ENCODE measurements at places on chromosomes 1 and 21.

- DNase-seq = no peak
Measured at GRCh38 chr1:179305450-179305849, 11.9 kb downstream of the SOAT1 start.

GRCh38 chr1:207996636-207997035, 85.7 kb upstream of the CD34 start:
- DNase-seq = no peak

GRCh38 chr1:89525169-89525855, 683 bp downstream of the LRRC8B start:
- DNase-seq = no peak

GRCh38 chr21:15054089-15054488, 10.7 kb downstream of the NRIP1 start:
- DNase-seq = no peak

- no peak for DNase-seq
Measured at GRCh38 chr1:112581586-112582192, 37.3 kb downstream of the ST7L start.

DNA sequence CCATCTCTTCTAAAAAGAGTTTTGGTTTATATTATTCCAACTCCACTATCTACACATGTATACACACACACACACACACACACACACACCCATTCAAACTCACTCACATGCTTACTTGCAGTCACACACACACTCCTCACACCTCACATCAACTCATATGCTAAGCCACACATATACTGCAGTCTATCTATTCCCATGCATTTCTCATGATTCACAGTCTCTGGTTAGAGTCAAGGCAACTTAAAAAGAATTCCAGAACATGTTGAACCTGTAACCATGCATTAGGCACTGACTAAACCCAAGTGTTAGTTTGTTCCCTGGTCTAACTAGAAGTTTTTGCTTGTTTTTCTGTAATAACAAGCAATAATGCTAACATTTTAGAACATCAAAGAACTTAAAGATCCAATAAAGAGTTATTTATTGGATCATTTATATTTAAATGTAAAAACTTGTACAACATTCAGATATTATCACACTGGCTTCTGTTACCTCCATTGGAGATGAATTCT, 931.1 kb downstream of the PLA2G4A start:
- DNase-seq = no peak

DNA sequence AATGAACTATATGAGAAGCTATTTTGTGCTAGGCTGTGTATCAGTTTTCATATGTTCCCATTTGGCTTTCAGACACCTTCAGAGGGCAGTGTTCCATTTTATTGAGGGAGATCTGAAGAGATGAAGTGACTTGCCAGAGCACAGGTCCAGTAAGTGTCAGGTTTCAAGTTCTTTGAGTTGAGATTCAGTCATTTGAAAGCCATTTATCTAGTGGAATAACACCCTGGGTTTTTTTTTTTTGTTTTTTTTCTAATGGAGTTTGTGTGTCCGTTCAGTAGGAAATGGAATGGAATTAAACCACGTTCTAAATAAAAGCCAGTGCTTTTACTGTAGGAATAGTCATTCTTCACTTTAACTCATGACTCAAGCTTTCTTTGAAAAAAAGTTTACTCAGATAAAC, 652.9 kb upstream of the USP24 start:
- DNase-seq = no peak

- DNase-seq = peak; percentile 74
Measured at GRCh38 chr21:43646550-43647260, 12.6 kb downstream of the HSF2BP start.

DNA sequence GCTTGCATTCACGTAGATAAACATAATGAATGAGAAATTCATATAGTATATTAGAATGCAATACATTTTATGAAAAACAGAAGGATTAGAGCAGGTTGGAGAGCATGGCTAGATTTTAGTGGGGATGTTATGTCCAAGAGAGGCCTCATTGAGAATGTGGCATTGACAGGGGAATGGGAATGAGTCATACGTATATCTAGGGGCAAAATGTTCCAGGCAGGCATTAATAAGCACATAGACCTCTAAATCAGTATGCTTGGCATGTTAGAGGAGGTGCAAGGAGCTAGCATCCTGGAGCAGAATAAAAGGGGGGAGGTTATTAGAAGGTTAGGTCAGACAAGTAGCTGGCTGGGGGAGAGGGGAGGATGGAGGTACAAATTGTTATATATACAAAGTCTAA, 93.0 kb downstream of the USH2A start:
- no peak for DNase-seq

- DNase-seq = no peak
Measured at GRCh38 chr1:234944439-234945344, 183.9 kb downstream of the TOMM20 start.

GRCh38 chr21:37072274-37072987, 440 bp downstream of the PIGP start:
- peak; percentile 61 for DNase-seq

DNA sequence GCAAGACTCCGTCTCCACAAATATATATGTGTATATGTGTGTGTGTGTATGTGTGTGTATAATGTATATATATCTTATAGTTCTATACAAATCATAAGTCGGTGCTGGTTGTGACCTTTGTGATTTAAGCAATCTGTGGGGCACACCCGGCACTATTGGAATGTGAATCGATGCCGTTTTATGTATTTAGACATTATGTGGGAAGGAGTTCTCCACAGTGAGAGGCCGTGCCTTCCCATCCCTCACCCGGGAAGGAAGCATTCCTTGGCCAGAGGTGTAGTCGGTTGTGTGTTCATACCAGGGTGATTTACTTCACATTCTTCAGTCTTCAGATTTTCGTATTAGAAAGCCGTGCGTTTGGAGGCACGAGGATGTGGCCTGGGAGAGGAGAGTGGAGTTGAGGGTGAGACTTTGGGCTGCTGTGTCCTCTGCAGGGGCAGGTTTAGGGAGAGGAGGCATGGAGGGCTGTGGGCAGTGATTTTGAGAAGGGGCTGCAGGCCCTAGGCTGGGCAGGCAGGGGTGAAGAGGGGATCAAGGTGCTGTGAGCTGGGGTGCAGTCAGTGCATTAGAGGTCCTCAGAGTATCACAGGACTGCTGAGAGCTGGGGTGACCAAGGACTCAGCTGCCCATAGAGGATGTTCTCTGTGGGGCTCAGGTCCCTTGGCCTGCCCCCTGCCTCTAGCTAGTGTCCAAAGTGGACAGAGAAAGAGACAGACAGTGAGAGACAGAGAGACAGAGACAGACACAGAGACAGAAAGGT, 57.7 kb downstream of the TRIM11 start:
- no peak for DNase-seq

DNA sequence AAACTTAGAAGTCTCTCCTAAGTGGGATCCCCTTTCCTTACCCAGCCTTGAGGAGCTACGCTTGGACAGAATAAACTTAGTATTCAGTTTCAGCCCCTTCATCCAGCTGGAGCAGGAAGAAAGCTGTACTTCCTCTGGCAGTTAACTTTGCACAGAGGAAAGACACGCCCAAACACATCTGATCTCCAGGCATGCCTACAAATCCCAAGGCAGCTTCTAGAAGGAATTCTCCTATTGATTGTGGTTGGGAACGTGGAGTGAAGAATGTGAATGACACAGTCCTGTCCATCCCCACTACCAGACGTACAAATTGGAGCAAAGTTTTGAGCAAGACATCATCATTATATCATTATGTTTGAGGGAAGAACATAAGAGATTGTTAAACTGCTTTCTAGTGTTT, 6.6 kb upstream of the AK4 start:
- DNase-seq = no peak

DNA sequence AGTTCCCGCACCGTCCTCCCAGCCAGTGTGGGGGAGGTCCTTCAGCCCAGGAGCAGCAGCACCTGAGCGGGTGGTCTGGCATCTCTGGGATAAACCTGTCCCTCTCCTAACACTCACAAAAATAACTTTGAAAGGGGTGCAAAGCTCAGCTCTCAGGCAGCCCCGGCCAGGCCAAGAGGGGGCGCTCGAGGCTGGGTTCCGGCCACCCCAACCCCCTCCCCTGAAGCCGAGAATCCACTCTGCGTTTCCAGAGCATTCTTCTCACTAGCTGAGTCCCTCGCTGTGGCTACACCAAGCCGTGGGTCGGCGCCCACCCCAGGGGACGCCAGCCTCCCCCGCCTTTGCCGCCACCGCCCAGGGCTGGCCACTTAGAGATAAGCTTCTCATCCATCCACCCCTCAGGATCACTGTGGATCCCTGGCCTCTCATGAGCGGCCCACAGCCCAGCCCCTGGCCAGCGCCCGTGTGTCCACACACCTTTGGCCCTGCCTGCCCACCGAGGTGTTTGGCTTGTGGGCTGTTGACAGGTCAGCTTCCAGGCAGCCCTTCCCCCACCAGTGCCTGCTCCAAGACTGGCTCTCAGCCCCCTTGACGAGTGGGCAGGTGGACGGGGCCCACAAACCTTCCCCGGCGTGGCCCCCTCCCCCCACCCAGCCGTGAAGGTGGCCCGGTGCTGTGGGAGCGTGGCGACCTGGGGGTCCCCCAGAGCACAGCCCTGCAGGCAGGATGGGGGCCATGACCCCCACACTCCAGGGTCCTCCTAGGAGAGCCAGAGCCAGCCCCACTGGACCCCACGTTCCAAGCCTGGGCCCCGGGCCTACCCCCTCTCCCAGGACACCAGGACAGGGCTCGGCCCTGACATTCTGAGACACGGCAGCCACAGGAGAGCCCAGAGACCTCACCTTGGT, 1.9 kb downstream of the FTCD start:
- no peak for DNase-seq

DNA sequence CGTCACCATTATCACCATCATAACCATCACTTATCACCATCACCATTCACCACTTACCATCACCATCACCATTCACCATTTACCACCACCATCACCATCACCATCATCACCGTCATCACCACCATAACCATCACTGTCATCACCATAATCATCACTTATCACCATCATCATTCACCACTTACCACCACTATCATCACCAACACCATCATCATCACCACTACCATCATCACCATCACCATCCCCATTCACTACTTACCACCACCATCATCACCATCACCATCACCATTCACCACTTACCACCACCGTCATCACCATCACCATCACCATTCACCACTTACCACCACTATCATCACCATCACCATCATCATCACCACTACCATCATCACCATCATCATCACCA, 151.8 kb downstream of the CAMTA1 start:
- DNase-seq = no peak

DNA sequence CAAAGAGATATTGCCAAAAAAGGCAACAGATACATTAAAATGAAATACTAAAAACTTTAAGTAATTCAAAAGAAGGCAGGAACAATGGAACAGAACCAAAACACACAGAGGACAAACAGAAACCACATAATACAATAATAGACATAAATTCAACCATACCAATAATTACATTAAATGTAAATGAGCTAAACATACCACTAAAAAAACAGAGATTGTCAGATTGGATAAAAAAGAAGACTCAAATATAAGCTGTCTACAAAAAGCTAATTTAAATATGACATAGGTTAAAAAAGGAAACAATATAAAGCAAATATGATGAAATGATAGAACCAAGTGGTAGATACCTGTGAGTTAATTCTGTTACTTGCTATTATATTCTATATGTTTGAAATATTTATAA, 44.1 kb upstream of the ATP5PO start:
- no peak for DNase-seq

GRCh38 chr1:222754366-222755139, 17.6 kb downstream of the FAM177B start:
- no peak for DNase-seq

- DNase-seq = no peak
Measured at GRCh38 chr1:153652805-153653500, 5.5 kb upstream of the SNAPIN start.

DNA sequence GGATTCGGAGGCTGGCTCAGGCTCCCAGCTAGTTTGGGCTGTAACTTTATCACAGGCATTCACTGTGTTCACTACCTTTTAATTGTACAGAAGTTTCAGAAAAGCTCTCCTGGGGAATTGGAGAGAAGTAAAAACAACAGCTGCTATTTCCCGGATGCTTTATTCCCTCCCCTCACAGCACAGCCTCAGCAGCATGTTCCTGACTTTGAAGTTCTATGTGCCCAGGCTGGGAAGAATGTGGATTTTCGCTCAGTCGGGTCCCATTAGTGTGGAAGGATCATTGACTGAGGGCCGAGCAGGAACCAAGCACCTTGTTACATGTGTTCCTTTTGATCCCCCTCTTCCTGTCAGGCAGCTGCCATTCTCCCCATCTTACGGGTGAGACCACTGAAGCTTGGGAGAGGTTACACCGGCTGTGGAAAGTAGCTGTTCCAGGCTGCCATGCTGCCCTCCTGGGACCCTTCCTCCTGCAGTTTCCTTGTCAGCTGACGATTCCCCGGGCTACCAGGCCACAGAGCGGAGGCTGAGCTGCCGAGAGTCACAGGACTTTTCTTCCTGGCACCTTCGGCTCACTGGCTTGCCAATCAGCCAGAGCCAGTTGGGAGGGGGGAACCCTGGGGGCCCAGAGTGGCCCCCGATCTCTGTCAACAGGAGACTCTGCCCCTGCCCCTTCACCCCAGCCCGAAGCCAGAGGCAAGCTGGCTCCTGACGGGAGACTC, 223.1 kb upstream of the TMEM51 start:
- no peak for DNase-seq

DNA sequence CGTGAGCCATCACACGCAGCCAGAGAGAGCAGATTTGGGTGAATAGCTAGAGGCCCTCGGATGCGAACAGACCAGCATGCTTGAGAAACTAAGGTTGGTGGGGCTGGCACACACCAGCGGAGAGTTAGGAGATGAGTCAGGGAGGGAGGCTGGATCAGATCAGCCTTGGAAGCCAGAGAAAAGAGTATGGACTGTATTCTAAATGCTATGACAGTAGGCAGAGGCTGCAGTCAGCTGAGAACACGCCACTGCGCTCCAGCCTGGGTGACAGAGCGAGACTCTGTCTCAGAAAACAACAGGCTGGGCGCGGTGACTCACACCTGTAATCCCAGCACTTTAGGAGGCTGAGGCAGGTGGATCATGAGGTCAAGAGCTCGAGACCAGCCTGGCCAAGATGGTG, 4.0 kb upstream of the PLEKHM2 start:
- DNase-seq = no peak

GRCh38 chr1:153678519-153679336, at the start of gene NPR1:
Gene NPR1 (plus strand): TSS chr1:153678688. CDS start chr1:153679109, 421 bp downstream.
- DNase-seq = no peak

- no peak for DNase-seq
Measured at GRCh38 chr1:115317101-115318012, 20.7 kb downstream of the NGF start.

- no peak for DNase-seq
Measured at GRCh38 chr1:10838541-10838940, 42.1 kb upstream of the CASZ1 start.

DNA sequence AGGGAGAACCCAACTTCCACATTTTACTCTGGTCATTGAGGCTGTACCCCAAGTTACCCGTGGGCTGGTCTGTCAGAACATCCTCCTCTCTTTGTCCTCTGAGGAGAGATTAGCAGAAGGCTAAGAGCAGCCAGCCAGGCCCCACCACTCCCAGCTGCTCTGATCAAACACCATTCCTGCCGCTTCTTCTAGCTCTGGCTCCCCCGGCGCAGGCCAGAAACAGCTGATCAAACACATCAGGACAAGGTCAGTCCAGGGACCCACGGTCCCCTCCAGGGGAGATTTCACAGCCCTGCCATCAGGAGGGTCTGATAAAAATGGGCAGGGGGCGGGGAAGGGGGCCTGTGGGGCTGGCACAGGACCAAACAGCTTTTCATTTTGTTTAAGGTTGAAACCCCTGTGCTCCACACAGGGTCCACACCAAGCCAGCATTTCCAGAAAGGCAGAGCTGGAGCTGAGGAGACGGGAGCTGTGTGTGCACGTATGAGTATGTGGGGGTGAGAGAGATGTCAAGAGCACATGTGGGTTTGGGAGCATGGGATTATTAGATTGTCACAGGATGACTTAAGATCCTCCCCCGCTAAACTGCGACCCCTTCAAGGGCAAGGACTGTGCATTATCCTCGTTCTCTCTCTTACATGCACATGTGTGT, 29.9 kb upstream of the EPHA8 start:
- no peak for DNase-seq
